Liver (tissue), 10 donors: ENCODE measurements at places on chromosomes 2 and 18.

GRCh38 chr2:224751996-224752698, 36.0 kb upstream of the CCDC195 start:
- no peak for DNase-seq

GRCh38 chr2:101623031-101623521, 74.4 kb upstream of the MAP4K4 start:
- DNase-seq, result no peak

- no peak for DNase-seq
Measured at GRCh38 chr2:4915357-4915756, 776.8 kb upstream of the SOX11 start.

- no peak for DNase-seq
Measured at GRCh38 chr2:73611867-73612266, 30.4 kb downstream of the NAT8 start.

- peak; percentile 58 for DNase-seq
Measured at GRCh38 chr2:238720232-238720672, 127.6 kb upstream of the TWIST2 start.

DNA sequence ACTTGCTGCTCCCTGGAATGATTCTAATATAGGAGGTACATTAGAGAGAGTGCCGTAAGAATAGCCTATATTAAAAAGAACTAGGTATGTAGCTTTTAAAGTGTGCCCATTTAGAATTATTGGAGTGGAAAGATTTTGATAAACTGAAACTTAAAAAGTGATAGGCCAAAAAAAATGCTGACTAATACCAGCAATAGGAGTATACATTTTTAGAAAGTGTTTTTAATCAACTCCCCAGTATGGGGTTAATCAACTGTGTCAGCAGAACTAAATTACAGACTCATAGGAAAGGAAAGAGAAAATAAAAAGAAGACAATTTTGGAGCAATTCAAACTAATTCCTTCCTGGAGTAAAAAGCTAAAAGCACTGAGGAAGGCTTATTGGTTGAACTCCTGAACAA, 13.3 kb upstream of the MEIS1 start:
- DNase-seq, result no peak

GRCh38 chr2:116718451-116718850, 1096.0 kb upstream of the DDX18 start:
- DNase-seq, result no peak

DNA sequence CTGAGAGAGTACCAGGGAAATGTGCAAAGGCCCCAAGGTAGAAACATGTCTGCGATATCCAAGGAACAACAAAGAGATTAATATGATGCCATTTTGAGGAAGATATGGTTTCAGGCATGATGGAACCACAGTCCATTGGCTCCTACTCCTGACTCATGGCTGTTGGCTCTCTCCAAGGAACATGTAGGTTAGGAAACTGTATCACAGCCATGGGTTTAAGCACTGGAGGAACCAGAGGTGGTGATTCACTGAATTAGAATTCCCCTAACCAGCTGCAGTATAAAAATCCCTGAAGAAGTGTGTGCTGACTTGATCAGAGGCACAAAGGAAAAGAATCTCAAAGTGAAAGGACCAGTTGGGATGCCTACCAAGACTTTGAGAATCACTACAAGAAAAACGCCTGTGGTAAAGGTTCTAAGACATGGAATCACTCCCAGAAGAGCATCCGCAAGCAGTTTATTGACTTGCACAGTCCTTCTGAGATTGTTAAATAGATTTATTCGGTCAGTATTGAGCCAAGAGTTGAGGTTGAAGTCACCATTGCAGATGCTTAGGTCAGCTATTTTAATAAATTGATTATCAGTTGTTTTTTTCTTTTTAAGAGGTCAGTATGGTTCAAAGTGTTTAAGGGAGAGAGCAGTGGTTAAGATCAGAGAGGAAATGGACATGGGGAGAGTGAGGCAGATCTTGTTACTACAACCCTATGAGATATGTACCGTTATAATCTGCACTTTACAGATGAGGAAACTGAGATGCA, 110.7 kb upstream of the OTX1 start:
- no peak for DNase-seq

- no peak for DNase-seq
Measured at GRCh38 chr2:98691303-98691702, 39.6 kb downstream of the MGAT4A start.

DNA sequence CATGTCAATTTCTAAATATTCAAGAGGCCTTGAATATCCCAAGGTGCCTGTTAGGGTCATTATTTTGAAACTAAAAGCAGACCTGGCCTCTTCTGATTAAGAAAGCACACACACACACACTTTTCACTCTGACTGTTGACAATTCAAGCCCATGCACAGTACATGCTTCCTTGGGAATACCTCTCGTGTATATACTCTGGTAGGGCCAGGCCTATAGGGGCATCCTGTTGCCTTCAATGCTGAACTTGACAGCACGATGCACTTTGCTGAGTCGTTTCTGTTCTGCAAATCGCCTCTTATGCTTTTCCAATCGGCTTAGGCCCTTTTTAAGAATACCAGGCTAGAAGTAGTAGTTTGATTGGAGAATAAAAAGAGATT, 40.6 kb downstream of the IWS1 start:
- DNase-seq, result no peak

- no peak for DNase-seq
Measured at GRCh38 chr2:134216152-134216829, 37.6 kb upstream of the MGAT5 start.

GRCh38 chr18:6731222-6731596, 1.7 kb downstream of the ARHGAP28 start:
- DNase-seq, result no peak

DNA sequence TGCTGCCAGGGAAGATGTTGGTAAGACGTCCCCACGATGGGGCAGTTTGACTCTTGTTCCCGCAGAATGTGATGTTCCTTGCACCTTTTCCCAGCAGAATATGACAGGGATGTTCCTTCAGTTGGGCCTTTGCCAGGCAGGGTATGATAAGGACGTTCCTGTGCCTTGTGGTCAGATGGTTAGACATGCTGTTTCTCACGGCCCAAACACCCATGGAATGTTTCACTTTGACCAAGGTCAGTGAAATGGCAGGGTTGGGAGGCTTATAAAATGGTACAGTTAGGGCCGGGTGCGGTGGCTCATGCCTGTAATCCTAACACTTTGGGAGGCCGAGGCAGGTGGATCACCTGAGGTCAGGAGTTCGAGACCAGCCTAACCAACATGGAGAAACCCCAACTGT, 40.3 kb upstream of the YPEL5 start:
- DNase-seq, result no peak

- no peak for DNase-seq
Measured at GRCh38 chr18:7334973-7335568, 104.2 kb downstream of the LRRC30 start.

- DNase-seq, result no peak
Measured at GRCh38 chr2:50379351-50379750, 652.6 kb downstream of the NRXN1 start.

DNA sequence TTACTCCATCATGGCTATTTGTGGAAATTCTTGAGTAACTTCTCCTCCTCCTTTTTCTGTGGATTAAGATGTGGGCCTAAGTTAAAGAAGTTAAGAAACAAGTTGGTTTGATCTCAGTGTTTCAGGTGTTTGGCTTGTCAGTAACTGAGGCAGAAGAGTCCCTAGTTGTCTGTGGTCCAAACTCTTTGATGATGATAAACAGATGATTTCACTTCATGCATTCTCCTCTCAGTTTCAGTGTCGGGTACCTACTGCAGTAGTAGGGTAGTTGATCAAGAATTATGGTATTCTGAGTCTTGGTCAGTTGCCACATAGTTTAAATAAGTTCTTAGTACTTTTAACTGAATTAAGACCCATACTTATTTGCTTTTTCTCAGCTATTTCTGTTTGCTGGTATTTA, 85.6 kb downstream of the NCOA1 start:
- no peak for DNase-seq

DNA sequence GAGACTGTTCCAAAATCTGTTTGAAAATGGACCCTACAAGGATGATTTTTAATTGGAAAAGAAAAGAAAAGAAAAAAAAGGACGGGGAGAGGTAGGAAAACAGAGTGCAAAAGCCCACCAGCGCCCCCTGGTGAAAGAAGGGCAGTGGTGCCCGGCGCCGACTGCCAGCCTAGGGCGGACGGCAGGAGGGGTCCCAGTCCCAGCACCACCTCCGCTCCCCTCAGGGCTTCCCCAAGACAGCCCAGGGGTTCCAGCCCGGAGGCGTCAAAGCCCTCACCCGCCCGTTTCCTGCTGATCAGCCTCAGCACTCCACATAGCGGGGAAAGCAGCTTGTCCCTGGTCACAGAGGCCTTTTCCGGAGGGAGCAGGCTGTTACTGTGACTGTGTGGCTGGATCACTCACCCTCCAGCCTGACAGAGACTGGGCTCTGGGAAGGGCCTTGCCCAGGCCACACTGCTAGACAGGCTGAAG, 213.9 kb downstream of the TFCP2L1 start:
- DNase-seq, result peak; percentile 74

DNA sequence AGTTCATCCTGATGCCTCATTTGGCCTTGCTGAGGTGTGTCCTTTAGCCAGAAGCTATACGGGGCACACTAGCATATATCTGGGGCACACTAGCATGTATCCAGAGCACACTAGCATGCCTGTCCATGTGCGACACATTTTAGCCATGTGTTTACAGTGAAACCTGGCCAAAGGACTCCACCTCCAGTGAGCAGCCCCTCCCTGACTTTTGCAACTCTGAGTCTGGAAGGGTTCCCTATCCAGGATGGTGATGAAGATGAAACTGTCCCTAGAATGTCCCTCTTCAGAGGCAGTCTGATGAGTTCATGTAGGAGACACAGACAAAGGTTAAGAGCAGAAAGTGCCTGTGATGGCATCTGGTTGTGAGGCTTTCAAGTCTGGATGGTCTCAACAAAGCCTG, 61.4 kb upstream of the LGALSL start:
- DNase-seq, result no peak

- DNase-seq, result no peak
Measured at GRCh38 chr2:224347176-224348051, 54.5 kb downstream of the FAM124B start.

DNA sequence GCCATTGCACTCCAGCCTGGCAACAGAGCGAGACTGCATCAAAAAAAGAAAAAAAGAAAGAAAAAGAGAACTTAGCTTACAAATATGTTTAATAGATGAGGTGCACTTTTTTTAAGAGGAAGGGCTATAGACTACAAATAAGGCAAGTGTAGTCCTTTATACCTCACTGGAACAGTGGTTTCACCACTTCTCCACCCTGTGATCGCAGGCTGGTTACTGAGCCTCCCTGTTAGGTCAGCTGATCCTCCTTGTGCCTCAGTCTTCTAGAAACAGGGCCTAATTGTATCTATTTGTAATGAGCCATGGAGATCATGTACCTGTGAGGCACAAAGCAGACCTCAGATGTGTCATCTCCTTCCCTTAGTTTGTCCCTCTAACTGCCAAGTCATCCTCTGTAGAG, 4.5 kb downstream of the CXCR2 start:
- no peak for DNase-seq

DNA sequence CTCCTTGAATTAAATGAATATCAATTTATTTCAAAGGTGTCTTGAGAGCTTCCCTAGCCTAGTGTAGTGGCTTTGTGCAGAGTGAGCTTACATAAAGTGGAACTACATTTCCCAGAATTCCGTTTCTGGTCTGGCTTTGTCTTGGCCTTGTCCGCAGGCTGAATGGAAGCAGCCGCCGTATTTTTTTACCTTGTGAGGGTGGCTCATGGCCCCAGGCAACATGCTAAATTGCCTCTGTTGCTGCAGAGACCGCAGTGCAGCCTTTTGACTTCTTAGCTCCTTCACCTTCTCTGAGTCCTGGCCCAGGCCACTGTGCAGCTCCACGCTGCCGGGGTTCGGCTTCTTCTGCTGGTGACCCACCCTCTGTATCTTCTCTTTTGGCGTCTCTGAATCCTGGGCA, 114.8 kb upstream of the SLC38A11 start:
- DNase-seq, result no peak

DNA sequence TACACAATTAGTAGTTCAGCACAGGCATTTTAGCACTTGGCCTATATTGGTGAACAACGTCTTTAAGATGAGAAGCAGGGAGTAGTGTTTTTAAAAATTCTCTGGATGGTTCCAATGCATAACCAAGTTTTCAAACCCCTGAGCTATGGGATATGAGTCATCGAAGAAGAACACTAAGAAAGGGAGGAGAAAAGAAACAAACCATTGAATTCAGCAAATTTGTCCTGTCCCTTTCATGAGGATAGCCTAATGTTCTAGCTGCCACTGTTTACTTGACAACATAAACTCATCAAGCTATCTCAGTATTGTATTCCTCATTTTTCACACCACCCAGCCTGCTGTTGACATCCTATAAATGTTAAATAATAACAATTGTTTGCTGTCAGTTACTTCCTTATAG, 158.0 kb downstream of the BARD1 start:
- DNase-seq, result no peak

DNA sequence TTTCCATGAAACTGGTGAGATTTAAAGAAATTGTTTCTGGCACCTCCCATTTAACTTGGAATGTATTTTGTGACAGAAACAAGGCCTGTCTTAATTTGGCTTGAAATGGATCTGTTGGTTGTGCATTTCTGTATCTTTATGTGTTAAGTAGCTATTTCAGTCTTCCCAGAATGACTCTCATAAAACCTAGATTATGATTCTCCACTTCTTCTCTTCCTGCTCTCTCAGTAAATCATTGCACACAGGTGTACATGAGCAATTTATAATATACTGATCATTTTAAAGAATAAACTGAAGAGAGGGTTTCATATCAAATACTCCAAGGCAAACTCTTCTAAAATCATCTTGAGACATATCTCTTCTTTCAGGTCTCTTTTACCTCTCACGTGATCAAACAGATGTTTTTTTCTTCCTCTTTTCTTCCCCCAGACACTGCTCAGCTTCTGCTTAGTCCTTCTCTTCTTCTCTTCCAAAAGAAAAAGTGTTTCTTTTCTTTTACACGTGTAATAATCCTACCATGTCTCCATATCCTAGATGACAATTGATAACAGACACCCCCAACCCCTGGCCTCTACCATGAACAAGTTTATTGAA, 112.0 kb downstream of the PPP1R1C start:
- no peak for DNase-seq

- DNase-seq, result no peak
Measured at GRCh38 chr2:110755491-110756078, 23.2 kb downstream of the ACOXL start.

- DNase-seq, result no peak
Measured at GRCh38 chr18:76633588-76634269, 138.7 kb upstream of the ZNF516 start.

- no peak for DNase-seq
Measured at GRCh38 chr2:63057249-63058143, 6.9 kb downstream of the OTX1 start.

DNA sequence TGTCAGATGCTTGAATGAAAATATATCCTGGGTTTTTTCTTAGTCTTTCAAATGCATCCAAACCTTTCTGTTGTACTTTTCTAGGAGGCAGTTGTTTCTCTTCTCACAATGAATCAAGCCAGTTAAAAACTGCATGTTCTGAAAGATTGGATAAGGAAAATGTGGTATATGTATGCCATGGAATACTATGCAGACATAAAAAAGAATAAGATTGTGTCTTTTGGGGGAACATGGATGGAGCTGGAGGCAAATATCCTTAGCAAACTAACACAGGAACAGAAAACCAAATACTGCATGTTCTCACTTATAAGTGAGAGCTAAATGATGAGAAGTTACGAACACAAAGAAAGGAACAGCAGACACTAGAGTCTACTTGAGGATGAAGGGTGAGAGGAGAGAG, 51.7 kb upstream of the MAPK4 start:
- DNase-seq, result no peak

GRCh38 chr18:35041815-35042387, 688 bp downstream of the MAPRE2 start:
- no peak for DNase-seq
